HuH-7 (cell line): ENCODE measurements at places on chromosomes 3 and 15.
A peak's percentile ranks its signal among the peaks of the same experiment; 100 is the strongest.

GRCh38 chr15:37574985-37575384 lies 359.5 kb upstream of the TMCO5A start:
- DNase-seq: no peak

- no peak for DNase-seq
Observed at GRCh38 chr3:45950686-45951600, 7.7 kb downstream of the CXCR6 start.

DNA sequence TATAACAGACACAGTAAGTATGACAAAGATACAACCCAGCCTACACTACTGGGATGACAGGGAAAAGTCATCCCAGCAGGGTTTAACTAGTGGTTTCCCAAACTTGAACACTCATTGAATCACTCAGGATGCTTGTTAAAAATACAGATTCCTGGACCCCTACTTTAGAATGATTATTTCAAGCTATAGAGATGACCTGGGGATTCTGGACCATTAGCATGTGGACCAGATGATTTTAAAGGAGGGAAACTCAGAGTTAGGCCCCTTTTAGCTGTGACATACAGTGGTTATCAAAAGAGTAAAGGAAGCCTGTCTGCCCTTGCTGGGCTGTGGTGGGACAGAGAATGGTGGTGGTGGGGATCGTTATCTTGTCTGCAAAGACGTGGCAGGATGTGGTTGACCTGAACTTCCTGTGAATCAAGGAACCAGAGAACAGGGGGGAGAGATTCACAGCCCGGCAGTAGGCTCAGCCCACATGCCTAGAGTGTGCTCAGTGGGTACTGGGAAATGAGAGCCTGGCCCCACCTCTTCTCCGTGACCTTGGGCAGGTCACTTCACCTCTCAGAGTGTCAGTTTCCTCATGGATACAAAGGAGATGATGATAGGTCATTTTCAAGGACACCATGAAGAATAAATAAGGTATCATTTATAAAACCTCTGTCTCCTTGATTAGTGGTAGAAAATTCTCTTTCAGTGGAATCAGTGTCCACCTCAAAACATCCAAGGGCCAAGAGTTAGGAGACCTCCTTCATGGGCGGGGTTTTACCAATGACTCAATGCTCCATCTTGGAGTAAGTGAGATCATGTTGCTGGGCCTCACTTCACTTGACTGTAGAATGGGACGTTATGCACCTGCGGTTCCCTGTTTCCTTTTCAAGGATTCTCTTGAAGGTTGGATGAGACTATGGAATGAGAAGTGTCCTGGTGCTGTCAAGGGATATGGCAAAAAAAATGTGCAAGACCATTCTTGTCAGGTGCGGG lies 306.5 kb downstream of the RPLP1 start:
- no peak for DNase-seq

DNA sequence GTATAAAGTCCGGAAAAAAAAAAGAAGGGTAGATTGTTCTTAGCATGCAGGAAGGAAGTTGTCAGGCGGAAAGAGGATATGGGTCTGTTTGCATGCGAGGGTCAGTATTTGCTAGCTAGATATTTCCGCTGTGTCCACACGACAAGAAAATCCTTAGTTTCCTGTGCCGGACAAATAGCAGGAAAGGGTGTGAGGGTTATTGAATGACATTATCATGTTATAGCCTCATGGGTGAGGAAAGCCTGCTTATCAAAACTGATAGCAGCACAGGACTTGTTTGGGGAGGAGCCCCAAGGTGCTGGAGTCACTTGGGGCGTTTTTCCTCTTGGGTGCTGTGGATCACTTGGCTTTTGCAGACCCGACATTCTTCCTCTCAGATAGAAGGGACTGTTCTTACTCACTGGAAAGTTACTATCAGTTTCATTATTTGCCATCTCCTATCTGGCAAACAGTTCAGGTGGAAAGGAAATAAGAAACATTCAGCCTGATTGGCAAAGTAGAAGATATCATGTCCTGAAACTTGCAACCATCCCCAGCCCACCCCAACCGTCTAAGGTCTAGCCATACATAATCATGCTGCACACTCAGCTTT lies 127.2 kb upstream of the DPH6 start:
- DNase-seq: peak; percentile 28

GRCh38 chr3:179035232-179035631 lies 36.4 kb downstream of the ZMAT3 start:
- no peak for DNase-seq
